ENCODE measurements at places on chromosomes 2 and 18.

- no peak for DNase-seq
Measured at GRCh38 chr2:241547781-241548450, 10.6 kb upstream of the BOK start.

DNA sequence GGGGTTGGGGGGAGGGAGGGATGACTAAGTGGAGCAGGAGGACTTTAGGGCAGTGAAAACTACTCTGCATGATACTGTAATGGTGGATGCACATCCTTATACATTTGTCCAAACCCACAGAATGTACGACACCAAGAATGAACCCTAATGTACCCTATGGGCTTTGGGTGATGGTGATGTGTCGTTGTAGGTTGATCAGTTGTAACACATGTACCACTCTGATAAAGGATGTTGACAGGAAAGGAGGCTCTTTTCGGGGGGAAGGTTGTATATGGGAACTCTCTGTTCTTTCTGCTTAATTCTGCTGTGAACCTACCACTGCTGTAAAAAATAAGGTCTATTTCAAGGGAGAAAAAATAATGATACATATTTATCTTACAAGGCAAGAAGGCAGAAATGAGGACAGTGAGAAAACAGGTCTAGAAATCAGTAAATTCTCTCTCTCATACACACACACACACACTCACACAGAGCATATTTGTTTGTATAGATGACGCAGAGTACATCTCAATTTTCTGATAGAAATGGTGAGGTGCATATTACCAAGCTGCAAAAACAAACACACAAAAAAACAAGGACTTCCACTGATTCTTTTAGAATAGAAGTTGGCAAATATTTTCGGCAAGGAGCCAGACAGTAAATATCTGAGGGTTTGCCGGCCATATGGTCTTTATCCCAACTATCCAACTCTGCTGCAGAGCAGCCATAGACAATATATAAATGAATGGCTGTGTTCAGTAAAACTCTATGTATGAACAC lies 20.2 kb downstream of the FAM124B start:
- no peak for DNase-seq

DNA sequence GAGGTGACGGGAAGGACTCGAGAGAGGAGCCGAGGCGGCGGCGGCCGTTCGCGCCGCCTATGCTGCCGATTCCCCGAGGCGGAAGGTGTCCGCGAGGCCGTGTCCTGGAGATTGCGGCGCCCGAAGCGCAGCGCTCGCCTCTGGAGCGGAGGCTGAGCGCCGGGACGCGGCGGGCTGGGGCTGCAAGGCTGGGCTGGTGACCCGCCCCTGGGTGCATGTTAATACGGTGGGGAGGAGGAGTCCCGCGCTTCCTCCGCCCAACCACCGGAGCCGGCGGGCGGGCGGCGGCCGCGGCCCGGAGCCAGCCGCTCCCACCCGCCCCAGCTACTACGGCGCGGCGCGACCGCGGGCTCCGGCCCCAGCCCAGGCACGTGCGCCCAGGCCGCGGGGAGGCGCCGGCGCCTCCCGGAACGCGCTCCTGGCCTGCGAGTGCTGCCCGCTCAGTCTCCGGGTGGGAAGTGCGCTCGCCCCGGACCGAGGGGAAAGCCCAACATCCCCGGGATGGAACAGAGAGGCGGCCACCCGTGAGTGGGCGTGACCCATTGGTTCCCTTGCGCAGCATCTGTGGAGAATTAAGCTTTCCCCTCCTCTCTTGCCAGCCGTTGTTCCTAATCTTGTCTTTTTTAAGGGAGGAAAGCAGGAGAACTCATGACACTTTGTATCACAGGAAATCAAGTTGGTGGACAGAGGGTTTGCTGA lies at the start of gene DLGAP1:
DLGAP1 (minus strand) TSS at position 195 of the 699 bp plus-strand sequence.
- DNase-seq = no peak

DNA sequence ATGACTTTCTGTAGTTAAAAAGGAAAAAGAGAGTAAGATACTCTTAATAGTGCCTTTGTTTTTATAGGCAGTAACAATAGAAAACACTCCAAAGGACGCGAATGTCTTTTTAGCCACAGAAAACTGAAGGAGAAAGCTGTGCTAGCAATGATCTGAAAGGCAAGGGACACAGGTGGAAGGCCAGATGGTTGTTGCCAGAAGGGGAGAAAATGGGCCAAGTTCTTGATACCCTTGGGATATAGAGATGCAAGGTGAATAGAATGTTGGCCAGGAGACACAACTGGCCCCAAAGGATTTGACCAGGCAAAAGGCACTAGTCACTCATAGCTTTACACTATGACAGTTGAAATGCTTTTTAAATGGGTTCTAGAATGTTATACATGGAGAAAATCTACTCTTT lies 180.0 kb downstream of the NRXN1 start:
- DNase-seq = no peak

DNA sequence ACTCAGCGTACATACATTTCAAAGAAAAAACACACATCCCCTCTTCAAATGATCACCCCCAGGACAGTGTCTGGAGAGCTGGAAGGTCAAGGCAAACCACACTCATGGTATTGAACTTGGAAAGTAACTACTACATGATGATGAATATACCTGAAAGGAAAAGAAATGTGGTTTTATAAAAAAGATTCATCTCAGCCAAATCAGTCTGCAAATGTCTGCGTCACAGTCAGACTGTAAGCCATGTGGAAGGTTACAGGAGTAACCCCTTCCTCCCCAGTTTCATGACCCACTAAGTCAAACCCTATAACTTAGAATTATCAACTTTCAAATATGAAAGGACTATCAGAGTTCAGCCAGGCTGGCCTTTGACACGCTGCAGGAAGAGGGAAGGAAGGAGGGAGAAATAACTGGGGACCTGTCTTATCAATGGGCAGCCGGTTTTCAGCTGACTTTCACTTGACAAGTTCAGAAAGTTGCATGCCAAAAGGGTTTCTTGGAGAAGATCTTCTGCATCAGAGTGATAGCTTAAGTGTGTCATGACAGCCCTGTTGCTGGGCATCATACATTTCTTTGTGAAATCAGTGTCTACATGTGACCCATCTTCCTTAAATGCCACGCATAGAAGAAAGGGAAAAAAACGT lies 7.0 kb upstream of the BMP10 start:
- DNase-seq = no peak

DNA sequence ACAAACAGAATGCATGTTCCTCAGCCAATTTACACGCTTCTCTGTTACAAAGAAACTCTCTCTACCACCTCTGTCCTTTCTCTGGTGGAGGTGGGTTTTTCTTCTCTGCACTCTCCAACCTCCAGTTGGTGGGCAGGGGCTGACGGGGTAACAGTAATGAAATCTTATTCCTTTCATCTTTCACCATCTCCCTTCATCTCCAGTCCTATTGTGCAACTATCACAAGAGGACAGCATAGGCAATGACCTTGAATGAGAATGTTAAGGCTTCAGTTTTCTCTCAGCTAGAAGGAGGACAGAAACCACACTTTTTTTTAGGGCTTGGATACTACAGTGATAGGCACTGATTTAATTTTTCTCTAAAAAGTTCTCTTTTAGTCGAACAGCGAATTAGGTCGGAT lies 81.7 kb upstream of the NEUROD1 start:
- DNase-seq = no peak

DNA sequence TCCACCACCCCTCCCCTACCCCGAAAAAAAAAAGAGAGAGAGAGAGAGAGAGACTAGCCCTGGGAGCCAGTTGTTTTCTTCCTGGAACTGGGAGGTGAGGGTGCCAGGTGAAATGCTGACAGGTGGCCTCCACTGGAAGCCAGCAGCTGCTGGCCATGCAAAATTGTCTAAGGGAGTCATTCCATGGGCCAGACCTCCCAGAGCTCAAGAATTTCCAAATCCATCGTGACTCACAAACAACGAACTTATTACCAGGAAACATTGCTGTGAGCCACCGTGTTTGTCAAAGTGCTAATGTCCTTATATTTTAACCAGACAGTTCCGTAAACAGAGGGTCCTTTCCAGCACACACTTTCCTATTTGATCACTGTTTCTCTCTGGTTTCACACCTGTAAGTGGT lies 68.5 kb upstream of the PID1 start:
- no peak for DNase-seq

- no peak for DNase-seq
Measured at GRCh38 chr2:164000176-164000575, 264.4 kb upstream of the FIGN start.

DNA sequence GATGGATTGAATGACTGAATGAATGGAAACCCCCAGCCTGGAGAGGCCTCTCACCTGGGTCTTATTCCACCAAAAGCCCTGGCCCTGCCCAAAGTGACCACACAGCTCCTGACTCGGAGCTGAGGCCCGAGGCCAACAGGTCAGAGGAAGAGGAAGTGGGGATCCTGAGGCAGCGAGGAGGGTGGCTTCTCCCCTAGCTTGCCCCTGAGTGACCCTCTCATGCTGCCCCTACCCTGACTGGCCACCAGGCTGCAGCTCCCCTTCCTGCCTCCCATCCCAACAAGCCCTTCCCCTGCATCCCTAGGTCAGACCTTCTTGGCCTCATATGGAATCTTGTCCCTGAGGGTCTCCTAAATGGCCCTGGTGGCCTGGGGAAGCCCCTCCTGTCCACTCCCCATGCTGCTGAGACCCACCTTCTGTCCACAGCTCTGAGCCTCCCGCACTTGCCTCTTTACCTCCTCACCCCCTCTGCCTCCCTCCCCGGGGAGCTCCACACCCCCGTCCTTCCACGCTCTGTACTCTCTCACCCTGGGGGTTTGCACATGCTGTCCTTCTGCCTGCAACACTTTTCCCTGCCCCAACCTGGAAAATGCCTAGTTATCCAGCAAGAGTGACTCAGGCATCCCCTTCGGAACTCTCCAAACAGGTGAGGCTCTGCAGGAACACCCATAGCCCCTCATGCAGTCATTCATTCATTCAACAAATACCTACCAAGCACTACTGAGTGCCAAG lies 134.8 kb upstream of the HDAC4 start:
- no peak for DNase-seq

- DNase-seq = no peak
Measured at GRCh38 chr18:9855681-9856080, 30.1 kb upstream of the TXNDC2 start.

DNA sequence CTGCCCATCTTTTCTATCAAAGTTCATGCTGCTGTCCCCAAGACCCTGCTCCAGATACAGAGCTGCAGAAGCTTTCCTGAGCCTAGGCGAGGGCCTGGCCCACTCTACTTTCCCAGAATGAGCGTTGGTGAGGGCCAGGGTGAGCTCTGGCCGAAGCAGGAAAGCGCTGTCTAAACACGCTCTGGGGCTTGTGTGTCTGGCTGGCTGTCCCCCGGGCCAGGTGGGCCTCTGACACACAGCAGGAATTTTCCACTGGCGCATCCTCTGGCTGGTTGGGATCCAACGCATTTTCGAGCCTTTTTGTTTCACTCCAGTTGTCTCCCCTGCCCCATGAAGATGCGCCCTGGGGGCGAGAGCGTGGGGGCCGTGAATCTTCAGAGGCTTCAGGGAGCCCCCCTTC lies 17.8 kb upstream of the KCNK3 start:
- DNase-seq = no peak

DNA sequence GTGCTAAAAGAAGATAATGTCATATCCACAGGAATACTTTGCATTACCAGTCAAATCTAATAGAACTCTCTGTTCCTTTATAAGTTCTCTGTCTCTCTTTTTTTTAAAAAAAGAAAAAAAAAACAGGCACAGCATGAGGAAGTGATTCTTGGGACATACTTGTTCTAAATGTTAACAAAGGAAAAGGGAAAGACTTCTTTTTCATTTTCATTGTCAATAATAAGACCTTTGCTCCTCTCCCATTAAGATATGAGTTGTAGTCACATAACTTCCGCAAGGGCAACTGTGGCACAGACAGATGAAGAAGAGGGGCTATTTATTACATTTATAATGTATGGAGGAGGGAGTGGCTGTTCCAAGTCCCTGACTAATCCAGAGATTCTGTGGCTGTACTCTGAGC lies 4.7 kb downstream of the CD302 start:
- DNase-seq = no peak

Measured in KG1 (cell line).